ENCODE measurements at places on chromosomes 16 and 17.

- no peak for DNase-seq
Observed at GRCh38 chr16:11805556-11805955, 8.5 kb upstream of the ZC3H7A start.

GRCh38 chr16:53614346-53614745 lies 89.3 kb downstream of the RPGRIP1L start:
- DNase-seq = no peak

GRCh38 chr16:82936941-82937551 lies 310.3 kb downstream of the CDH13 start:
- no peak for DNase-seq

GRCh38 chr17:33463887-33464286 lies 170.8 kb upstream of the ASIC2 start:
- no peak for DNase-seq

- no peak for DNase-seq
Observed at GRCh38 chr16:87016046-87017035, 300.9 kb downstream of the C16orf95 start.

DNA sequence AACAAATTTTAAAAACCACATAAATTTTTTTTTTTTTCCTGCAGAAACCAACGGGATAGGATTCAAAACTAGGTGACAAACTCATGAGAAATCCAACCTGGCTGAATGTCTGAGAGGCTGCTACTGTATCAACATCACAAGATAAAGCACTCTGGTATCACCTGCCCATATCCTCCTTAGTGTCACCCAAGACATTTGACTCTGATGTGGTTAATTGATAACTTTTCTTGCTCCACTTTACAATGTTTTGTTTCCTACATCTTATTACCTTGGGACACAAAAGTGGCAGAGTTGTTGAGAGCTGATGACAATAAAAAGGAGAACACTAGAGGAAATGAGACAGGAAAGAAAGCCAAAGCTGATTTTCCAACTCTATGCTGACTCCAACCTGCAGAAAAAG lies 4.0 kb upstream of the FBXL20 start:
- no peak for DNase-seq

DNA sequence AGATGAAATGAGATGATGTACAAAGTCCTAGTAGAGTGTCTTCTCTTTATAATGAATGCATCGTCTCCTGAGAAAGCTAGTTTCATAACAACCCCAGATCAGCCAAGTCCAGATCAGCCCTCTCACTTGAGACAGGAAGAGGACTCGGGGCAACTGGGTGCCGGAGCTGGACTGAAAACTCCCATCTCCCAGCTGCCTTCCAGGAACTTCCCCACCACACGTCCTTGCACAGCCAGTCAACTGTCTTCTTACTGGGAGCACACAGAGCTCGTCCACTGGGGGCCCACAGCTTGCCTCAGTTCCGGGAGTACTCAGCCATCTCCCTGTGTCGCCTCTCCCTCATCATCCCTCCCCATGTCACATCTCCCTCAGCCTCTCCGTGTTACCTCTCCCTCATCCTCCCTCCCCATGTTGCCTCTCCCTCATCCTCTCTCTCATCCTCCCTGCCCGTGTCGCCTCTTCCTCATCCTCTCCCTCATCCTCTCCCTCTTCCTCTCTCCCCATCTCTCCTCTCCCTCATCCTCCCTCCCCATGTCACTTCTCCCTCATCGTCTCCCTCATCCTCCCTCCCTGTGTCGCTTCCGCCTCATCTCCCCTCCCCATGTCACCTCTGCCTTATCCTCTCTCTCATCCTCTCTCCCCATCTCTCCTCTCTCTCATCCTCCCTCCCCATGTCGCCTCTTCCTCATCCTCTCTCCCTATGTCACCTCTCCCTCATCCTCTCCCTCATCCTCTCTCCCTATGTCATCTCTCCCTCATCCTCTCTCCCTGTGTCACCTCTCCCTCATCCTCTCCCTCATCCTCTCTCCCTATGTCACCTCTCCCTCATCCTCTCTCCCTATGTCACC lies 22.4 kb upstream of the KCNH6 start:
- no peak for DNase-seq

DNA sequence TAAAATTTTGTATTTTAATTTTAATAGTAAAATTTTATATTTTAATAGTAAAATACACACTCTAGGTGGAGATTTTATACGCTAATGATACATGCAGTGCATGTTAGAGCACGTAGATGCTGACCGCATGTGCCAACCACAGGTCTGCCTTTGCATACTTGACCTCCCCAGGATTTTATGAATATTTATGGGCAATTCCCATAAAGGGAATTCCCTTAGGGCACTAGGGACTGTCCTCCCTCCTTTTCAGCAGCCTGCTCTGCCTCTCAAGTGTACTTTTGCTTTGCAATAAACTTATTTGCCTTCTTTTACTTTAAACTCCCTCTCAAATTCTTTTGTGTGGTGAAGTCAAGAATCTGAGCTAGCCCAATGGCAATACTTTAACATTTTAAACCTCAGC lies 217.7 kb upstream of the CDH8 start:
- DNase-seq = no peak

- no peak for DNase-seq
Observed at GRCh38 chr17:39177256-39177655, 11.3 kb upstream of the ARL5C start.

DNA sequence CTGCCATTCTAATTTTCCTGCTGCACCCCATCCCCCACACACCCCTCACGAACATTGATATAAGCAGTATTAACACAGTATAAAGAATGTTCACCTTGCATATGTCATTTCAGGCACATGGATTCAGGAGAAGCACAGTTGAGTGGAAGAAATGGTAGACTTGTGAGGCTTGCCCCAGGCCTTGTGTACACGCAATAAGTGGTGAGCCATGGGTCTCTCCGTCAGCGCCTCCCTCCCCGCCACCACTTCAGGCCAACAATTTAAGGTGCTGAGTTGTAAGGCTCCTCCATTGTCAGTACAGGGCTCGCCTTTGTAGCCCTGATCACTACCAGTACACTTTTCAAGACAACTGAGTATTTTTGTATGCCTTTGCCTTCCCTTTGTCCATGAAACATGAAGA lies 12.2 kb upstream of the CLEC18C start:
- no peak for DNase-seq

DNA sequence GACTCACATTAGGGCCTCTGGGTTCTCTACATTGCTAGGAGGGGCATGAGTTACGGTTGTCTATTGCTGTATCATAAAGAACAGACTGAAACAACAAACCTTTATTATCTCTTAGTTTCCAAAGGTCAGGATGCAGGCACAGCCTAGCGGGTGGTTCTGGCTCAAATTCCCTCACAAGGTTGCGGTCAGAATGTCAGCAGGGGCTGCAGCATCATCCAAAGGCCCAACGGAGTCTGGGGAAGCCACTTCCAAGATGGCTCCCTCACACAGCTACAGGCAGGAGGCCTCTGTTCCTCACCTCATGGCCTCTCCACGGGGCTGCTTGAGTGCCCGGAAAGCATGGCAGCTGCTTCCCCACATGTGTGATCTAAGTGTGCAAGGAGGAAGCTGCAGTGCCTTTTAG lies 29.6 kb upstream of the ZFPM1 start:
- DNase-seq = no peak

DNA sequence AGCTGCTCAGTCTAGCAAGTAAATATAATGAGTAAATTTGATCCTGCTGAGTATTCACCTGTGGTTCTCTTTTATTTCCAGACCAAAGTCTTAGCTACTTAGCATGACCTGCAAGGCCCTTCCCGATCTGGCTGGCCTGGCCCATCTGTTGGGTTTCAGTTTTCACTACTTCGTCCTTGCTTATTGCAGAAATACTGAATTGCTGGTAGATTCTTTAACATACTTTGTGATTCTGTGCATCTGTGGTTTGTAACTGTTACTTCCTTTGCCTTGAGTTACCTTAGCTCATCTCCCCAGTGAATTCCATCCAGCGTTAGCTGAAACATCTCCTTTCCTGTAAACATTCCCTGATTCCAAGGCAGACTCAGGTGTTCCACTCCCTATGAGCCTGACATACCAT lies 131.1 kb downstream of the PHKB start:
- no peak for DNase-seq

- DNase-seq = no peak
Observed at GRCh38 chr17:82241183-82241925, 12.5 kb downstream of the SLC16A3 start.

DNA sequence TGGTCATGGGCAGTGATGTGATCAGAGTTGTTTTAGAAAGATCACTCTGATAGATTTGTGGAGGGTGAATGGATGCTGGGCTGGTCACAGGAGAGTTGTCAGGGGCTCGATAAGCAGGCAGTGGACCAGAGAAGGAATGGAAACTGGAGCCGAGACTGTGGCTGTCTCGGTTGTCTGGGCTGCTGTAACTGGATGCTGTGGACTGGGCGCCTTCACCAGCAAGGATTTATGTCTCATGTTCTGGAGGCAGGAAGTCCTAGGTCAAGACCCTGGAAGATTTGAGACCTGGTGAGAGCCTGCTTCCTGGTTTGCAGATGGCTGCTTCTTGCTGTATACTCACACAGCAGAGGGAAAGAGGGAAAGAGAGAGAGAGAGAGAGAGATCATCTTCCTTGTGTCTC lies 203.6 kb downstream of the HS3ST4 start:
- DNase-seq = no peak

- DNase-seq = no peak
Observed at GRCh38 chr17:48544349-48545021, 424 bp downstream of the HOXB2 start.

DNA sequence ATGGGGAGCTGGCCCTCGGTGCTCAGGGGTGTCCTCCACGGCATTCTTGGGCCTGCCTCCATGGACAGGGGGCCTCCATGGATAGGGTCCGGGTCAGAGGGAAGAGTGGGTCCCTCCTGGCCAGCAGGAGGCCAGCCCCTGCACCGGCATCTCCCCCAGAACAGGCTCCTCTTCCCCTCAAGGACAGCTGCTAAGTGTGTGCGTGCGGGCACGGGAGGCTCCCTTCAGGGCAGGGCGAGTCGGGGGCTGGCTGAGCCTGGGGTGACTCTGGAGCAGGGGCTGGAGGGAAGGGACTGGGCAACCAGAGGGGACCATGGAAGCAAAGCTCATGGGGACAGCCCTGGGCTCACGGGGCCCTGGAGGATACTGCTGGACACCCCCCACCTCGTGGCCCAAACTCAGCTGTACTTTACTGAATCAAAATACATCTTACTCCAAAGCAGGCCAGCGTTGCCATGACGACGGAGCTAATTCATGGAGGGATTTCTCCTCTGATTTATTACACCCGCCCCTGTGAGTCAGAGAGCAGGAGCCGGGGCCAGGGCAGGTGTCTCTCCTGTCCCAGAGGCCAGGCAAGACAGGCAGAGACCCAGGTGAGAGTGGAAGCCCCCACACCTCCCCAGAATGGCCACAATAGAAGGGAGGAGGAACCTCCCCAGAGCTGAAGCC lies 2.1 kb downstream of the CASKIN1 start:
- no peak for DNase-seq

DNA sequence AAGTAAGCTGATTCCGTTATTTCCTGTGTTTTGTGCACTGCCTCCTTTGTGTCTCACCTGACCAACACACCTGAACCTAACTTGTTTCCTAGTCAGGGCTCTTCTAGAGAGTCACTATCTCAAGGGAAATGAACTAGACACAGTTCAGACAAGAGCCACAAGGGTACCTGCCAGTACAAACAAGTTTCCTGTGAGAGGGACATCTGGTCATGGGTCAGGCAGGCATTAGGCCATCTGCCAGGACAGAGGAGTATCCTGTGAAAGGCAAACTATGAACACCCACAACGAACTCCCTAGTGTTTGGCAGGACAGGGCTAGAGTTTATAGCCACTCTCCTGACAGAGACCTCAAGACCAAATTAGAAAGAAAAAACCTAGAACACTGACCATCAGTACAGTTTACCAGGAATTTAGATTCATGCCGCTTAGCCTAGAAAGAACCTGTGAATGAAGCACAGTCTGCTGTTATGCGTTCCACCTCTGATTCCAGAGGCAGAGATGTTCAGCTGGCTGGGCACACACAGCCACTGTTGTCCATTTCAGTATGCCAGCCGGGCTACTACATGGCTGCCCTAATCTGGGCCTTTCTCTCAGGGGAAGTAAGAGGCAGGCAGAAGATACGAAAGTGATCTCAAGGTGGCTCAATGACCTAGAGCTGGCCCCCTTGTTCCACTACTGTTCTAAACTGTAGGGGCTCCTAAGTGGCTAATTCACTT lies 20.7 kb upstream of the GLG1 start:
- no peak for DNase-seq

- no peak for DNase-seq
Observed at GRCh38 chr16:68091380-68092261, 6.5 kb downstream of the NFATC3 start.

- DNase-seq = no peak
Observed at GRCh38 chr16:74740795-74741304, 33.8 kb downstream of the FA2H start.

- peak; percentile 18 for DNase-seq
Observed at GRCh38 chr17:27760069-27760885, 40.1 kb downstream of the NOS2 start.

GRCh38 chr17:39380144-39380543 lies 21.3 kb downstream of the FBXL20 start:
- no peak for DNase-seq

Data from stimulated activated CD8-positive, alpha-beta memory T cell treated with anti-CD3 and anti-CD28 coated beads, Interleukin-4, amount 100 ng/mL, for 4 hours (primary cell).